ENCODE measurements at places on chromosomes 1 and 21.

GRCh38 chr1:238451781-238452310 is 561.1 kb upstream of the ZP4 start:
- no peak for DNase-seq

DNA sequence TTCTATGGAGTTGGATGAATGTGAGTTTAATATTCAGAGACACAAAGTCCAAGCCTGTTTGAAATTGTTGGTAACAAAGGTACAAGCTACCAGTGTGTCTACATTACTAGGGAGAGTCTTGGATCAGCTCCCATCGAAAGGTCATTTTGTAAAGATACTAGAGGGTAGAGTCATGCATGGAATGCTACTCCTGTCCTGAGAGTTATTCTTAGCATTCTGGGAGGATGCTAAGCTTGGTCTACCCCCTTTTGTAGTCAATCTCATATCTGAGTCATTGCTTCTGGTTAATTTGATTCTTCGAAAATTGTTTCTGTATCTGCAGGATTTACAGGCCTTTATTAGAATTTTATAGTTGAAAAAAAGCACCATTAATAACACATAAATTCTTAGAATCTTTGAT is 240.2 kb downstream of the ST6GALNAC3 start:
- no peak for DNase-seq

DNA sequence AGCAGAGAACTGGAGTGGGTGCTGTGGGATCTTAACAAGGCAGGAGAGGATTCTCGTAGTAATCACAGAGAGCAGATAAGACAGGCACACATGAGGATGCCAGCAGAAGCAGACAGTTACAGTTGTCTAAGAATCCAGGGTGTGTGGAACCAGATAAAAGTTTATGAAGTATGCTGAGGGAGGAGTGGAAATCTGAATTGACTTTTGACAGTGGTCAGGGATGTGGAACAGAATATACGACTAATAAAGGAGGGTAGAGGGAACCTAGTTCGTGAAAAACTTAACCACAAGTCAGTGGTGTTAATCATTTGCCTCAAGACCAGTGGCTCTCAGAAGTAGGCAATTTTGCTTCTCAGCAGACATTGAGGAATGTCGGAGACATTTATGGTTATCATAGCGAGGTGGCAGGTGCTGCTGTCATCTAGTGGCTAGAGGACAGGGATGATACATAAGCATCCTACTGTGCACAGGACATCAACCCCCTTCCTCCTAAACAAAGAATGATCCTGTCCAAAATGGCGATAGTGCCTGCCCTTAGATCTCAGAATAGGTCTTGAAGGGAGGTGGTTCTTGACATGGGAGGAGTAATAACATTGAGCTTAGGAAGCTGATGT is 3.0 kb downstream of the LRRC8D start:
- no peak for DNase-seq

GRCh38 chr1:116424863-116425262 is 51.8 kb downstream of the ATP1A1 start:
- no peak for DNase-seq

- no peak for DNase-seq
Observed at GRCh38 chr1:245599371-245600174, 444.8 kb downstream of the KIF26B start.
